ENCODE measurements at places on chromosomes 13 and 19.
A peak's percentile ranks its signal among the peaks of the same experiment; 100 is the strongest.

GRCh38 chr13:38617936-38618335 lies 68.9 kb upstream of the FREM2 start:
- DNase-seq, result no peak

DNA sequence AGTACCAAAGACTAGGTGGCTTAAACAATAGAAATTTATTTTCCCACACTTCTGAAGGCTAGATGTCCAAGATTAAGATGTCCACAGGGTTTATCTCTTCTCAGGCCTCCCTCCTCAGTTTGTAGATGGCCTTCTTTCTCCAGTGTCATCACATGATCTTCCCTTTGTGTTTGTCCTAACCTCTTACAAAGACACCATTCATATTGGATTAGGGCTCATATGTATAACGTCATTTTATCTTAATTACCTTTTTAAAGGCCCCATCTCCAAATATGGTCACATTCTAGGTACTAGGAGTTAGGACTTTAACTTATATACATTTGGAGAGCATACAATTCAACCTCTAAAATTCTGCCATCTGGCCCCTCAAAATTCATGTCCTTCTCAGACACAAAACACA lies 34.3 kb downstream of the N4BP2L2 start:
- no peak for DNase-seq

- no peak for DNase-seq
These were observed 92.8 kb upstream of the TPP2 start for GRCh38 chr13:102504002-102504401.

DNA sequence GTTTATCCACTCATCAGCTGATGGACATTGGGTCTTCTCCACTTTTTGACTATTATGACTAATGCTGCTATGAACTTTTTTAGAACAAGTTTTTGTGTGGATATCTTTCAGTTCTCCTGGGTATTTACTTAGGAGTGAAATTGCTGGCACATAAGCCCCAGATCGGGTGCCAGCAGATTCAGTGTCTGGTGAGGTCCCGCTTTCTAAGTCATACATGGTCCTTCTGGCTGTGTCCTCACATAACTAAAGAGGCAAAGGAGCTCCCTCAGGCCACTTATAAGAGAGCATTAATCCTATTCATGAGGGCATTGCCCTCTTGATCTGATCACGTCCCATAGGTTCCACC lies 600 bp upstream of the ZNF226 start:
- DNase-seq, result no peak

- DNase-seq, result no peak
These were observed 2.4 kb upstream of the PTGER1 start for GRCh38 chr19:14477418-14478112.

DNA sequence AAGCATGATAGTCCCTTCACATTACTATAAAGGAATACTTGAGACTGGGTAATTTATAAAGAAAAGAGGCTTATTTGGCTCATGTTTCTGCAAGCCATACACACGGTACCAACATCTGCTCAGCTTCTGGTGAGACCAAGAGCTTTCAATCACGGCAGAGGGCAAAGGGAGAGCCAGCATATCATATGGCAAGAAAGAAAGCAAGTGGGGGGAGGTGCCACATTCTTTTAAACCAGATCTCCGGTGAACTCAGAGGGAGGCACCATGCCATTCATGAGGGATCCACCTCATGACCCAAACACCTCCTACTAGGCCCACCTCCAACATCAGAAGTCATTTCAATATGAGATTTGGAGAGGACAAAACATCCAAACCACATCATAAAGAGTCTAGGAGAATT lies 20.3 kb downstream of the XPO4 start:
- no peak for DNase-seq

DNA sequence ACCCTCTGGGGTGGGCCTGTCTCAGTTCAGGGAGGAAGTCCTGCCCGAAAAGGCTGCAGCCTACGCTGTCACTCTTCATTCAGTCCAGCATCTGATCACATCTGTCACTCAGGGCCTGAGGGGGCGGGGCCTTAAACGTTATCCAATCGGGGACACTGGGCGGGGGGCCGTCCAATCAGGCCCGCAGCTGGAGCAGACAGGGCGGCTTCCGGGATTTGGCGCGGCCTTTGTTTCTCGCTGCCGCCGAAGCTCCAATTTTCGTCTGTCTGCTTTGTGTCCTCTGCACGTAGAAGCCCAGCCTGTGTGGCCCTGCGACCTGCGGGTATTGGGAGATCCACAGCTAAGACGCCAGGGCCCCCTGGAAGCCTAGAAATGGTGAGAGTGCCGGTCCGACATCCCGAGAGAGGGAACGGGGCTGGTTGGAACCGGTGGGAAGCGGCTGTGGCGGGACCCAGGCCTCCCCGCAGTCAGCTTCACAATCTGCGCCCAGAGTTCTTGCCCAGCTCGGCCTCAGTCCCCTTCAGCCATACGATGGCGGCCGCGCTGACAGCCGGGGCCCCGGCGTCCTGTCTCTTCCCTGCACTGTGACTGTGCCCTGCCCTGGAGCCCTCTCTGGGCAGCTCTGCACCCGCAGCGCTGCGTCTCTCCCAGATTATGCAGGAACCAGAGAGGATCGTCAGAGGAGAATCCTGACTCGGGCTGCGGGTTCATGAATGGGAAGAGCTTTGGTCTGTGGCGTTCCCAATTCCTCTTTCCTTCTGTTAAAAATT lies at the start of gene ZNF730:
Gene ZNF730 (plus strand): TSS at position 224 of the 770 bp plus-strand sequence. CDS start 149 bp downstream, at position 373.
- DNase-seq, result peak; percentile 10

GRCh38 chr19:7565332-7565731 lies 29.8 kb downstream of the PNPLA6 start:
- DNase-seq, result no peak

DNA sequence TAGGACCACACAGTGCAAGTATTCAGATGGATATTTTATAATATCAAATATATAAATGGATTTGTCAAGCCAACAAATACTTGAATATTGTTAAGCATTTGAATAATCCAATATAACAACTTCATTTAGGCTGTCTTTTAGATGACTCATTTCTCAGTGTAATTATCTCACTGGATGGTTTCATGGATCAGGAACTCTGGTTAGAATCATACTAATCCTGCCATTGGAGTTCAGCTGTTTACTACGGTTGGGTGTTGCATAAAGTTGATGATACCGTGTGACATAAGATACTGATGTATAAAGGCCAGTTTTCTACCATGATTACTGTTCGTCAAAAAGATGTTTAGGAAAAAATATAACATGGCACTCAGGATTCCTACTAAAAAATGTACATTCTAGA lies 196.3 kb downstream of the TSHZ3 start:
- no peak for DNase-seq

DNA sequence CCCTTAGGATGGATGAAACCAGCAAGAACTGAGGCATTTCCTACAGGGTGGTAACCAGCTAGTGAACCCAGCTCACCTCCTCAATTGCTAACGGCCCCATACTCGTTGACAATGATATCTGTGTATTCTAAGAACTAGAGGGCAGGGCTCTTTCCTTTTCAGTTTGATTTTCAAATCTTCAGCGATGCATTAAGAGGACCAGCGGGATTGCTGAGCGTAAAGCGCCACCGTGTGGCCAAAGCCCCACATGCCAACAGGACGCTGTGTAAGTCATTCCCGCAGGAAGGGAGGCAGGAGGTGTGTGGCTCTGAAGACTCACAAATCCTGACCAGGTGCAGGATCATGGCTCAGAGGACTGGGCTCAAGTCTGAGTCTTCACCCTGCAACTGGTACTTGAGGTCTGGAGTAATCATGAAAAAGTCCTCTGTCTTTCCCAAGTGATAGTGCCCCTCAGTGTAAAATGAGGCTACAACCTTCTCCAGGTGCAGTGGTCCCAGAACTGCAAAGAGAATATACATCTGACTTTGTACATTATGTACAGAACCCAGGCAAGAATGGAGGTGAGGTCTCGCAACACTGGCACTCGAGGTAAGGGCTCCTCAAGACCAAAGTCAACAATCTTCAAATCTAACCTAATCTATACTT lies 40.9 kb downstream of the C13orf42 start:
- DNase-seq, result peak; percentile 65

DNA sequence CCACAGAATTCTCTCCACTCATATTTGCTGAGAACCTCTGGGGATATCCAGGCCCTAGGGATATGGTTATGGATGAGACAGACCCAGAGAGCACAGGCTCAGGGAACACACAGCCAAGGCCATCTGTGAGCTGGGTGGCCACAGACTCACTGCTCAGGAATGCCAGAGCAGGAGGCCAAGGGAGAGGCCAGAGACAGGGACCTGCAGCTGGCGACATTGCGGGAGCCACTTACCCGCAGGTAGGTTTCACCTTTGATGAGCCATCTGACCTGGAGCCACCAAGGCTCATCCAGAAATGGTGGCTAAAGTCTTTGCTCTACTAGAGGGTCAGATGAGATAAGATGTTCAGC lies 29.4 kb downstream of the CCNE1 start:
- no peak for DNase-seq

DNA sequence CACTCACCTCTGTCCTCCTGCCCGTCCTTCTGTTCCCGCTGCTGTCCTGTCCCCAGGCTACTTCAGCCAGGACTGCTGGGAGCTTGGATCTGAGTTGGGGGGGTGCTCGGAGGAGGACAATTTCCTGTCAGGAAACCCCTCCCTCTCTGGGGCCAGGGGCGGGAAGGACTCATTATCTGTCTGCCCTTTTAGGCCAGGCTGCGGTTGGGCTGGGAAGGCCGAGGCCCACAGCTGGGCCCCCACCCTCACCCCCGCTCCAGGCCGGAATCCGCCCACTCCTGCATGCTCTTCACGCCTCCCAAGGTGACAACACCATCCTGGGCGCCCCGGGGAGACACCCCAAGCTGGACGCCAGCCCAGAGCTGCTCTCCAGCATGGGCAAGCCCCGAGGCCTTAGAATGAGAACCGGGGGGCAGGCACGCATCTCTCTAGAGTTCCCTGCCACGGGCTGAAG lies at the start of gene EXOC3L2:
Gene EXOC3L2 (minus strand): TSS at position 74 of the 454 bp plus-strand sequence. CDS start 6,362 bp downstream, outside the sequence.
- no peak for DNase-seq
